ENCODE measurements at places on chromosomes 7 and 10. TPM values are rescaled to one million over a fixed set of nuclear protein-coding genes. Genes with fewer than 3 reads are reported as not detected.

DNA sequence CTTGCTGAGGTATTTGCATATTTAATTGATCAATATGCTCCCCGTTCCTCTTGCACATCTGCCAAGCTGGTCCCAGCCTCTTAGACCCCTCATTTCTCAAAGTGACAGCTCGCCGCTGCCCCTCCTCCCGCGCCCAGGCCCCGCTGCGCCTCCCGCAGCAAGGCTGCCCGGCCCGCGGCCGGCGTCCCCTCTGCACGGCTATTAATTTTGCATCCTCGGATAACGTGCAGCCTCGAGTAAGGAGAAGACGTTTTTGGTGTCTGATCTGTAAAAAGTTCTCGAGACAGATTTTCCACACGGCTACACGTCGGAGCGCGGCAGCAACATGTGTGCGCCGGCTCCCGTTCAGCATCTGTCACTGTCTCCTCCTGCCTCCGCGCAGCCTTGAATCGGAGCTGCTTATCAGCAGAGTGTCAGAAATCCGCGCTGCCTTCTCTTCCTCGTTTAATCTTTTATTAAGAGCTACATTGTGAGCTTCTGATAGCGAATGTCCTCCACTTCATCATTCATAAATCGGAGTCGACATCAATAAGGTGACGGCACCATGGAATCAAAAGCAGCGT is 65.3 kb downstream of the EBF3 start:
- no peak for DNase-seq

GRCh38 chr10:14775656-14776055 is 959 bp upstream of the FAM107B start:
- no peak for DNase-seq

GRCh38 chr7:116979430-116979829 is 26.1 kb downstream of the ST7 start:
- DNase-seq = no peak

DNA sequence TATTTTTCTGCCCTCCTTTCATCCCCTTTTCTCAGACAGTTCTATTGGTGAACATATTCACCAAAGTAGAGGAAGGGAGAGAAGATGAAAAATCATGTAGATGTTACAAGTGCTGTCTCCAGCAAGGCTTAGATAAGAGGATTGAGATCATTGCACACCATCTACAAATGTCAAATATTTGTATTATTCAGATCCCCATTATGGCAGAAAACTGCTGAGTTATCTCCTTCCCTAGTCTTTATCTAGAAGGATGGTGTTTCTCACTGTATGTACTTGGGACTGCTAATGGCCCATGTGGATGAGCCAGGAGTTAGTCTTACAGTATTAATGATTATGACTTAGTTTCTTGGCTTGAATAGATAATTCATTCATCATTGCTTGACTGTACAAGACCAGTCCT is 147.2 kb upstream of the EEPD1 start:
- no peak for DNase-seq

DNA sequence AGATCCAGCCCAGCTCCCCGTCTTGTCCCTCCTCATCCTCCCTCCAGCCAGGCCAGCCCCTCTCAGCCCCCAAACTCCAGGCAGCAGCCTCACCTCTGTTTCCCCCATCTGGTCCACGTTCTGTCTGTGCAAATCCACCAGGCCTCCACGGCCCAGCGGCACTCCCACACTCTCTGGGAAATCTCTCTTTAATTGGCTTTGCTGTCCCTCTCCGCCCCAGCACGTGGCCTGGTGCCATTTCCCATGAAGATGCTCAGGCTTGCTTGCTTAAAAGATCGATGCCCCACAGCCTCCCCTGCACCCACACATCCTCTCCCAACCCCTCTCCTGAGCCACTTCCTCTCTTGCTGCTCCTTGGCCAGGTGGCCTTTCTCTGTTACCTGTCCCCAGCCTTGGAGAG is 39.3 kb downstream of the PRF1 start:
- DNase-seq = no peak

The DRGX gene
- not detected for total RNA-seq

DNA sequence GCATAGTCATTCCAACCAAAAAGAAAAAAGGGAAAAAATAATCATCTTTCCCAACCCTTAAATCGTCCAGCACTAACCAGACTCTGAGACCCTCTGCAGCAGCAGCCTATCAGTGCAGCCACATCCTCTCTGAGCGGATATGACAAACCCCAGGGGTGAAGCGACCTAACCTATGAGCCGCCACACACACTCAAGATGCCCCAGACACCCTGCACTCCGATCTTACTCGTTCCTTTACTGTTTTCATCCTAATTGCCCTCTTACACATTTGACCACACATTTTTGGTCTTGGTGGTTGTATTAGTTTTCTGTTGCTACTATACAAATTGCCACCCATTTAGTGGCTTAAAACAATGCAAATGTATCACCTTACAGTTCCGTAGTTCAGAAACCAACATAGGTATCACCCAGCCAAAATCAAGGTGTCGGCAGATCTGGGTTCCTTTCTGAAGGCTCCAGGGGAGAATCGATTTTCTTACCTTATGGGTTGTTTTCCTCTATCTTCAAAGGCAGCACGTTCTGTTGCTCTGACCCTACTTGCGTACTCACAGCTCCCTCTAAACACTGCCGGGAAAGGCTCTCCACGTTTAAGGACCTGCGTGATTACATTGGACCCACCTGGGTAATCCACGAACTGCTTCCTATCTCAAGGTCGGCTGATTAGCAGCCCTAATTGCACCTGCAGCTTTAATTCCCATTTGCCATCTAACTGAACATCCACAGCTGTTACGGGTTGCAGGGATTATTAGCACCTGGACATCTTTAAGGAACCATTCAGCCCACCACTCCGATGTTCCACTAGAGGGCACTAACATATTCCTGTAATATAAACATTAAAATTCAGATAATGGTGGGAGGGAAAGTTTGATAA is 37.3 kb upstream of the PRSS1 start:
- DNase-seq = peak; percentile 25

The ASAH2B gene
- 2.3 TPM for total RNA-seq

DNA sequence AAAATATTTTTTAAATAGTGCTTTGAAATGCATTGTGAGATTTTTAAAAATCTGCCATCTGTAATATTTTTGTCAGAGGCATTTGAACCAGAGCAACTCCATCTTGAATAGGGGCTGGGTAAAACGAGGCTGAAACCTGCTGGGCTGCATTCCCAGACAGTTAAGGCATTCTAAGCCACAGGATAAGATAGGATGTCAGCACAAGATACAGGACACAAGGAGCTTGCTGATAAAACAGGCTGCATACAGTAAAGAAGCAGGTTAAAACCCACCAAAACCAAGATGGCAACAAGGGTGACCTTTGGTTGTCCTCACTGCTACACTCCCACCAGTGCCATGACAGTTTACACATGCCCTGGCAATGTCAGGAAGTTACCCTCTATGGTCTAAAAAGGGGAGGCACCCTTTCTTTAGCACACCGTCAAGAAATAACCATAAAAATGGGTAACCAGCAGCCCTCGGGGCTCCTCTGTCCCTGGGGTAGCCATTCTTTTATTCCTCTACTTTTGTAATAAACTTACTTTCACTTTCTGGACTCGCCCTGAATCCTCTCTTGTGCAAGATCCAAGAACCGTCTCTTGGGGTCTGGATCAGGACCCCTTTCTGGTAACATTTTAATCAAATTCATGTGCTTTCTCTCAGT is 273.7 kb downstream of the SEMA3D start:
- DNase-seq = peak; percentile 1

GRCh38 chr10:74556072-74556705 is 270.2 kb upstream of the KAT6B start:
- no peak for DNase-seq

DNA sequence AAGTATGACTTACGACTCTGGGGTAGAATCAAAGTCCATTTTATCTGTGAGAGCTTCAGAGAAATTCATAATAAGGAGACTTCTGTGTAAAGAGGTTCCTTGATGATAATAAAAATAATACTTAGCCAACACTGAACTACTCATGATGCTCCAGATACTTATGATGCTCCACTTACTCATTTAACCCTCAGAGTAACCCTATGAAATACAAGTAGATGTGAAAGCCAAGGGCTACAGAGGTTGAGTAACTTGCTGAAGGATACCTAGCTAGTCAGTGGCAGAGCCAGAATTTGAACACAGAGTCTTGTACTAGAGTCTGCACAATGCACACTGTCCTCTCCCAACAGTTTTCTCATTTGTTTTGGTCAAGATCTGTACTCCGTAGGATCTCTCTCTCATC is 89.5 kb downstream of the HECW1 start:
- peak; percentile 66 for DNase-seq

The PNLIPRP2 gene
- not detected for total RNA-seq

The LGI1 gene
- not detected for total RNA-seq

- no peak for DNase-seq
These were observed 109.3 kb upstream of the PLXDC2 start for GRCh38 chr10:19706904-19707303.

DNA sequence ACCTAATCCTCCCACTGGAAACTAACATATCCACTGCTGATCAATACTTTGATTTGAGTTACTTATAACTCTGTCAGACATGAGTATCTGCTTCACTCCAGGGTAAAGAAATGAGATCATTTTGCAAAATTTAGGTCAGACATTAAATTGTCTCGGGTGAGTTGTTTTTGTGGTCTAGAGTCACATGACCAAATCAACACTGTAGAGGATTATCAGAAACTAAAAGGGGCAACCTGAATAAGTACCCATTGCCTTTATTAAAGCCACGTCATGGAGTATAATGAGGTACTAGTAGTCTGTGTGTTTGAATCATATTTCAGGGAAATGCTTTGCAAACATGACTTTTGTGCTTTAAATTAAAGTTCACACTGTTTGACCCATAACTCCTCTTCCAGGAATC is 107.7 kb upstream of the ADO start:
- no peak for DNase-seq

DNA sequence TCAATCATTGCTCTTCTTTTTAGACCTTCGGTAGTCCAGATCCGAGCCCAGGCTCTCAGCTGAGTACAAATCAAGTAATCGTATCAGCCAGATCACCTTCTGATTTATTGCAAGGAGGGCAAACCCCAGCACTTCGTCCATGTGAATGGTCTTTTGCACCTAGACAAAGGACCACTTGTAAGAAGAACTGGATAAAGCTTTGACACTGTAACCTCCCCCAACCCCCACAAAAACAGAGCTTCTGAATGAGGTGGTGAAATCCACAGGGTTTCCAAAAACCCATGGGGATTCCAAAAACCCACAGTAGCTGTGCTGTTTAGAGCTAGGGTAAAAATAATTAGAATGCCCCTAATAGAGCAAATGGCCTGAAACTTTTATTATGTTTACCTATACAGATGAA is 148.8 kb upstream of the ODAD2 start:
- DNase-seq = no peak

GRCh38 chr7:142855114-142855743 is 353 bp downstream of the EPHB6 start:
- peak; percentile 5 for DNase-seq

GRCh38 chr10:85147346-85148250 is 819.2 kb downstream of the CCSER2 start:
- no peak for DNase-seq
